HS-27A (cell line): ENCODE measurements at places on chromosomes 1 and 21.
A peak's percentile ranks its signal among the peaks of the same experiment; 100 is the strongest.

- no peak for DNase-seq
Observed at GRCh38 chr1:64550946-64551605, 81.1 kb downstream of the CACHD1 start.

- no peak for DNase-seq
Observed at GRCh38 chr1:201539561-201540431, 869 bp downstream of the NAV1 start.

DNA sequence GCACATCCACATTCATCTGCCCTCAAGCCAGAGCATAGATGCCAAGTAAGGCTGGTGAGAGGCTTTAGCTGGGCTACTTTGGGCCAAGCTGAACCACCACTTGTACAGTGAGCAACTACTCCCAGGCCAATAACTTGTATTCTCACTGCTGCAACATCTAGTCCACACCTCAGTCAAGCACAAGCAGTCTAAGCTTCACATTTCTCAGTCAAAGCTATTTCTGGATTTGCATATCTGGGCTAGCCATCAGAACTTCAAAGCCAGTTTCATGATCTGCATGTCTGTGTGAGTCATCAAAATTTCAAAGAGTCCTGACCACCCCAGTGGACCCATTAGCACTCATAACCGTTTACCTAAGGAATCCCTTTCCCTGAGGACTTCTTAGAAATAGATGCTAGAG is 77.7 kb upstream of the DIRAS3 start:
- DNase-seq = peak; percentile 24

- no peak for DNase-seq
Observed at GRCh38 chr1:169682071-169682470, 29.3 kb downstream of the SELL start.

DNA sequence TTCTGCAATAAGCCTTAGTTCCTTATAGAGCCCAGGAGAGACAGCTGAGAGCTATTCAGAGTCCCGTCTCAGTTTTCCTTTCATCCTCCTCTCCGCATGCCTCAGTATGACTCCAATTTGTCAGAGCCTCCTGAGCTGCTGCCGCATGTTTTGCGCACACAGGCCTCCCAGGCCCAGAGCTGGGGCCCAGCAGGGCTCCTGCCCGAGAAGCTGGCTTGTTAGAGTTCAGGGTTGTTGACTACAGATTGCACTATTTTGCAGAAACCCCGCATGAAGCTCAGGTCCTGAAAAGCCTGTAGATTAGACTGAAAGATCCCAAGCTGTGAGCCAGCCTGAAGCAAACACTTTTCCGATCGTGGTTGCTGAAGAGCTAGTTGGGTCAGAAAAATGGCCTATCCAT is 51.5 kb downstream of the IGSF5 start:
- no peak for DNase-seq

GRCh38 chr1:243796016-243796415 is 54.0 kb downstream of the AKT3 start:
- DNase-seq = no peak

- DNase-seq = no peak
Observed at GRCh38 chr1:225299624-225300023, 128.2 kb downstream of the LBR start.

- DNase-seq = no peak
Observed at GRCh38 chr1:4603295-4604110, 50.9 kb upstream of the AJAP1 start.

DNA sequence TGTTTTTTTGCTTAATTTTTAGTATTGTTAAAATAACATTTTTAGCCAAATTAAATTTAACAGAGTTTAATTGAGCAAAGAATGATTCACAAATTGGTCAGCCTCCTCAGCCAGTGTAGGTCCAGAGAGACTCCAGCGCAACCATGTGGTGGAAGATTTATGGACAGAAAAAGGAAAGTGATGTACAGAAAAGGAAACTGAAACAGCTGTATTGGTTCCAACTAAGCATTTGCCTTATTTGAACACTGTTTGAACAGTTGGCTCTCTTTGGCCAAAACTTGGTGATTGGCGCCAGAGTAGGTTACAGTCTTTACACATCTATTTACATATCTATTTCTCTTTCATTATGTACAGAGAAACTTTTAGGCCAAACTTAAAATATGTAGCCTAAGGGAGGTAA is 19.4 kb downstream of the RPS6KC1 start:
- no peak for DNase-seq

DNA sequence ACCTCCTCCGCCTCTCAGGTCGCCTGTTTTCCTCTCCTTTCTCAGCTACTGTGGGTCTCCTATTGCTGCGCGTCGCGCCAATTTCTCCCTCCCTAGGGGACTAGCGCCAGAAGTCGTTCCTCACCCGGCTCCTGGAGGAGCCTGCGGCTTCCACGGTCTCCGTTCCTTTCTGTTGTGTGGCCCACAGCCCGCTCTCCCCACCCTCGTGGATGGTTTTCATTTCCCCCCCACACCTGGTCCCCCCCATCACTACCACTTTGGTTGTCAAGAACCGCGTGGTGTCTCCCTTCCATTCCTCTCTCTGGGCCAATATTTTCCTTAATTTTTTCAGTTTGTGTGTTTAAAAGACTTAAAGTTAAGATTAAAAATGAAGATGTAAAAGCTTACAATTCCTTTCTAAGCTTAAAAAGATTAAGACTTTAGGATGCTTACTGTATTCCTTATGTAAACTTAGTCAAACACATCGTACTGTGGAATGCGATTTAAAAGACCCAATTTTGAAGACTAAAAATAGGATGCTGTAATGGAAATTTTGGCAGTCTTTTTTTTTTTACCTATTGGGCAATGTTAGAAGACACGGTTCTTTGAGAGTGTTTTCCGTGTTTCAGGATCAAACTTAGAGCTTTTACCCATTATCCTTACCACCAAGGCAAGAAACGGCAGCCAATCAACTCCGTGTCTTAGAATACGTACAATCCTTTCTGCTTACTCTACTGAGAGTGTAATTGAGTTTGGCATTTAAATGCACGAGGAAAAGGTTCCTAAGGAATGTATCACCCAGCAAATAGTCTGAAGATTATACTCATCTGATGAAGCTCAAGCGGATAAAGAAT is 773 bp downstream of the CNST start:
- DNase-seq = no peak

DNA sequence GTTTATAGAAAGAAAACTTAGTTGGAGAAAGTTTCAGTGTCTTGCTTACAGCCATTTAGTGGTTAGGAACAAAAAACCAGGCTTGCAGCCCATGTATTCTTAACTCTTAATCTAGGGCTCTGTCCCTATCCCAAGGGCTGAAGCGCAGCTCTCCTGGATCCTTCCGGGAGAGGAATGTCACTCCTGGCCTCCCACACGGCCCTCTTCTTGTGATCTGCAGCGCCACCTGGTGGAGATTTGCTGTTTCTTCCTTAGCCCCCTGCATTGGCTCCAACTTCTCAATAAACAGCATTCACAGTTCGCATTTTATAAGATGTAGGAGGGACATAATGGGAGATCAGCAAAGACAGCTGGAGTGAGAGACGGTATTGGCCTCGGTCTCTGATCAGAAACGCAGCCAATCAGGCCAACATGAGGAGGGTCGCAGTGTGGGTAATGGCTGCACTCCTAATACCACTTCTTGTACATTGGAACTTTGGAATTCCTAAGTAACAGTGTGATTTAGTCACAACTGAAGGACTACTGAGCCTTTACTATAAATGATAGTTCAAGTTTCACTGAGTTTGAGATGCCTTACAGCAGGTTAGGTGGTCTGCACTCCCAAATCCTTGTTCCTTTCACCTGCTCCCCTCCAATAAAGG is 283.4 kb downstream of the ASTN1 start:
- peak; percentile 22 for DNase-seq

- no peak for DNase-seq
Observed at GRCh38 chr1:201795066-201795465, 33.9 kb upstream of the IPO9 start.

DNA sequence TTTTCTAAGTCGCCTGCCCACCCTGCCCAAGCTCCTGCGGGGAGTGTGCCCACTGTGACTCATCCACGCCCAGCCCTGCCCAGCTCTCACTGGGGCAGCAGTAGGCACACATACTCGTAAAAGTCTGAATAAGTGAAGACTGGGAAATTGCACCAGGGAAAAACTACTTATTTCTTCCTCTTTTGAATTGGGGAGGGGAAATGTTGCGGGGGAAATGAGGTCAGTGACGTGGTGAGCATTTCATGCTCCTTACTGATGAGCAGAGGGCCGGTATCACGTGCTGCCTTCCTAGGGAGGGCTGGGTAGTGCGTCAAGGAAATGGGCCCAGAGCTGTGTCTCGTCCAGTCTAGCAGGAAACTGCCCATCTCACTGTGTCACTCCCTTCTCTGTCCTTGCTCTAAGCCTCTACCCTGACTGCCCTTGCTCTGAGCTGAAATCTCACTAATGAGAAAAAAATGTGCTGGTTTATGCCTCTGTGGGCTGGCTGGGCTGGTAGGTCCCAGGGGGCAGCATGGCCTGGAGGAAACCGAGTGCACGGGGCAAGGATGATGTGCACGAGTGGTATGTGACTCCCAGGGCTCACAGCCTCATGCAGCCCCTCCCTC is 13.5 kb upstream of the TNFRSF1B start:
- DNase-seq = peak; percentile 71

- no peak for DNase-seq
Observed at GRCh38 chr1:29592731-29593130, 356.4 kb downstream of the PTPRU start.

DNA sequence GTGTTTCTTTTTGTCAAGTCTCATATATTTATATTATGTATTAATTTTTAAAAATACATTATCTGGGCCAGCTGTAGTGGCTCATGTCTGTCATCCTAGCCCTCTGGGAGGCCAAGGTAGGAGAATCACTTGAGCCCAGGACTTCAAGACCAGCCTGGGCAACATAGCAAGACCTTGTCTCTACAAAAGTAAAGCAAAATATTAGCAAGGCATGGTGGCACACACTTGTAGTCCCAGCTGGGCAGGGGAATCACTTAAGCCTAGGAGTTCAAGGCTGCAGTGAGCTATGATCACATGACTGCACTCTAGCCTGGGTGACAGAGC is 189.1 kb downstream of the SMYD3 start:
- DNase-seq = no peak

- peak; percentile 54 for DNase-seq
Observed at GRCh38 chr21:35779690-35780570, 280.4 kb downstream of the SETD4 start.

GRCh38 chr21:14095056-14095455 is 115.7 kb downstream of the LIPI start:
- DNase-seq = no peak

GRCh38 chr1:171152549-171152948 is 32.6 kb upstream of the FMO2 start:
- no peak for DNase-seq

GRCh38 chr1:19169642-19170041 is 40.4 kb downstream of the UBR4 start:
- DNase-seq = no peak

DNA sequence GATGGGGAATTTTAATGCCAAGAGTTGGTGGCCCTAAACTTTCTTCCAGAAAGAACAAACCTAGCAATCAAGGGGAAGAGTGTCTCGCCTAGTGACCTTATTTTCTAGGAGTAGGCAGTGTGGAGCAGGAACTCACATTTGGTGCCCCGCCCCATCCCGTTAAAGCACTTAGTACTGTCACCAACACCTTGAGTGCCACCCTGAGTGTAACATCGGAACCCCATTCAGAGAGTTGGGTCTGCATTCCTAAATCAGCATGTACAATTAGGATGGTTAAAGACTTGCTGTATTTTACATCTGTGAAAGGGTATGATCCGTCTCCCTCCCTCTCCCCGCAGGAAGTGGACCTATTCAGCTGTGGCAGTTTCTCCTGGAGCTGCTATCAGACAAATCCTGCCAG is 15.5 kb downstream of the ETS2 start:
- no peak for DNase-seq

DNA sequence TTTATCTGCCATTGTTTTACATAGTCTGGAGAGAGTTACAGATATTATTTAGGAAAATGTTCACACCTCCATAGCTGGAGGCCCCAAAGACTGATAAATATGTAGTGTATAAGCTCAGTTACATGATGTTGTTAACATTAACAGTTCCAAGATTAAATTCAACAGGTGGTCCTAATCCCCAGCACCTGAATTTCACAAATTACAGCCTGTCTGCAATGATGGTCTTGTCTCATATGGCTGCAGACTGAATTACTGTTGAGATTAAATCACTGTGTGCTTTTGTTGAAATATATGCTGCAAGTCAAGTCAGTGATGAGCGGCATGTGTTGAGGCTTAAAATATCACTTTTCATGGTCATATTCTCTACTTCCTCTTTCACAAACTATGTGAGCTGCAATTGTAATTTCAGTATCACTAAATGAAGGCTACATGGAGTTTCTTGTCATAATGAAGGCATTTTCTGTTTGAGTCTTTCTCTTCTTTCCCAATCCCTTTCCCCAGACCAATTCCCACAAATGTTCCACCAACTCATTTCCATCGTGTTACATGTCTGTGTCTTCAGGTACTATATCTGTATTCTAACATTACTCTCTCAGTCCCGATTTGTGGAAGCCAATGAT is 4.2 kb downstream of the ST6GALNAC5 start:
- no peak for DNase-seq

DNA sequence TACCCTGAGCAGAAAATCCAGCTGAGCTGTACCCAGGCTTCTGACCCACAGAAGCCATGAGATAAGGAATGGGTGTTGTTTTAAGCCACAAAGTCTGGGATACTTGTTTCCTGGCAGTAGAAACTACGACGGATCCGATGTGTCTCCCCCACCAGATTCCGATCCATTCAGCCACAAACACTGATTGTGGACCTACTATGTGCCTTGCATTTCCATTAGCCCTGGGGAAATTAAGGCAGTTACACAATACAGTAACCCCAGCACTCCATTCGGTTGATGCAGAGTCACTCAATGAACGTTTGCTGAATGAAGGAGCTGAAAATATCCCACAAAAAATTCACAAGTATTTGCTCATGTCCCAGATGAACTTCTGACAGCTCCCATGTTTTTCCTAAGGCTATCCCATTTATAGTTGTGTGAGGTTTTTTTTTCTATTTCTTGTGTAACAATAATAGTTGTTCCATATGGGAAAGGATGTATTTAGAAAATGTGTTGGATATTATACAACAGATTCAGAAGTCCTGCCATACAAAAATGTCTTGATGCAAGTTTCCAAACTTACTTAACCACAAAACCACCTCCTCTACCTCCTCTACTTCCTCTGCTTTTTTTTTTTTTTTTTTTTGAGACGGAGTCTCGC is 29.6 kb upstream of the KAZN start:
- no peak for DNase-seq

DNA sequence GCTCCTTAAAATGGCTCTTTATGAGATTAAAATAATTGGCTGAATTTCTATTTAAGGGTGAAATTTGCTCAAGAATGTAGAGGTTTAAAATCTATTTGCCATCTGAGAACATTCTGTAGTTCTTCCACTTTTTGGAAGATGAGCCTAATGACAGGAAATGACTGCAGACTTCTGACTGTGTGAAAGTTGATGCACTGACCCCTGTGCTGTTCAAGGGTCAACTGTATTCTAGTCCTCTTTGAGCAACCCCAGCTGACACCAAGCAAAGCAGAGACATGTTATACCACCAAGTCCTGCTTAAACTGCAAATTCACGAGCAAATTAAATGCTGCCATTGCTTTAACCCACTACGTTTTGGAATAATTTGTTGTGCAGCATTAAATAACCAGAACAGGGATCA is 26.6 kb downstream of the DDAH1 start:
- DNase-seq = no peak

- no peak for DNase-seq
Observed at GRCh38 chr1:212432272-212432660, 454 bp upstream of the NENF start.

GRCh38 chr1:83631851-83632250 is 367.1 kb downstream of the TTLL7 start:
- DNase-seq = no peak
